Activated CD4-positive, alpha-beta T cell treated with anti-CD3 and anti-CD28 coated beads, Interleukin-2, amount 50 U/mL, for 48 hours (primary cell): ENCODE measurements at places on chromosomes 5 and 9.
A peak's percentile ranks its signal among the peaks of the same experiment; 100 is the strongest.

DNA sequence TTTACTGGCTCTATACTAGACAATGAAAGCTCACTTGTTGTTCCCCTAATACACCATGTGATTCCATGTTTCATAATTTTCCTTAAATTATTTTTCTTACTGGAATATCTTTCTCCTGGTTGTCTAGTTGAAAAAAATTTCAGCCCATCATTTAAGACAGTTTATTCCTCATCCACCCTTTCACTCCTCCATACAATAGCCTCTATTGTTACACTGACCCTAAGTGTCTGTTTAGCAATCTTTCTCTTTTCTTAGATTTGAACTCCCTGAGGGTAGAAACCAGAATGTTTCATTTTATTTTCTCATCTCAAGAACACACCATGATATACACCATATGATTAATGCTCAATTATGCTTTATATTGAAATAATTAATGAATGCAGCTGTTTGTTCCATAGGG, 413.4 kb upstream of the ITGA1 start:
- DNase-seq: no peak

GRCh38 chr9:28624771-28625170, 1051.5 kb upstream of the C9orf72 start:
- no peak for DNase-seq

- no peak for DNase-seq
Measured at GRCh38 chr9:128152133-128153059, 3.1 kb downstream of the LCN2 start.

DNA sequence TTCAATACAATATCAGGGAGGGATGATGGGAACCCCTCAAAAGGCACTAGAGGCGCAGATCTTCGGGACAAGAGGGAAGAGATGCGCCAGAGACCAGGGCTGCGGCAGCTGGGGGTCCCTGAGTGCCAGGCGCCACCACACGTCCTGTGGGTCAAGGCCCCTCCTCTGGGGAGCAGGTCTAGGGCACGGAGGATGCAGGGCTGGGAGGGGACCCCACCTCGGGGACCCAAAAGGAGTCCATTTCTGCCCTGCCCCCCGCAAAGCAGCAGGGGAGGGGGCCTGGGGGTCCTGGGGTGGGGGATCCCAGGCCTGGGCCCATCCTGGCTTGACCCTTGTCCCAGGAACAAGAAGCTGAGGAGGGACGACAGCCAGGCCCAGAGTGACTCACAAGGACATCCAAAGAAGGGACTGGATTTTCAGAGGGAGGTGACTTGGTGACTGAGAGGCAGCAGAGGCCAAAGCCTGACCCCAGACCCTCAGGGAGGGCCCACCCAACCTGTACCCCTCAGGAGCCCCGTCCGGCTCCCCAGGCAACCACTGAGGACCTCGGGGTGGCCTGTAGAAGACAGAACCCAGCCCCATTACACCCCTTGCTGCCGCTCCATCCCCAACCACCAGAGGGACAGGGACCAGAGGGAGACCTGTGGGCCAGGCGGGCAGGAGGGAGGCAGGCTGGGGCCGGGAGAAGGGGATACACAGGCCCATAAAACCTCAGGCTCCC, 54.2 kb downstream of the LRSAM1 start:
- DNase-seq: peak; percentile 44

DNA sequence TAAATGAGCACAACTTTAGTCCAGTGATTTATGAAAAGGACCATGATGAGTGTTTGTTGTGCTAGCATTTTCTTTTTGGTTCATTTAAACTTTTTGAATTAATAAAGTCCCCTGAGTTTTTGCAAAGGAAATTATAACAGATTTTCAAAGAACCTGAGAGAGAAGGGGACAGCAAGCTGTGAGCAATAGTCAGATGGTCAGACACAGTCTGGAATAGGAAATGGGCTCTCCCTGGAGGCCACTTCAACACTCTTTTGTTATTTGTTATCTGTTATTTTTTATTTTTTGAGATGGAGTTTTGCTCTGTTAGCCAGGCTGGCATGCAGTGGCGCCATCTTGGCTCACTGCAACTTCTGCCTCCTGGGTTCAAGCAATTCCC, 171.1 kb downstream of the ARHGEF28 start:
- no peak for DNase-seq

- no peak for DNase-seq
Measured at GRCh38 chr5:68714810-68715209, 379.0 kb upstream of the SLC30A5 start.

DNA sequence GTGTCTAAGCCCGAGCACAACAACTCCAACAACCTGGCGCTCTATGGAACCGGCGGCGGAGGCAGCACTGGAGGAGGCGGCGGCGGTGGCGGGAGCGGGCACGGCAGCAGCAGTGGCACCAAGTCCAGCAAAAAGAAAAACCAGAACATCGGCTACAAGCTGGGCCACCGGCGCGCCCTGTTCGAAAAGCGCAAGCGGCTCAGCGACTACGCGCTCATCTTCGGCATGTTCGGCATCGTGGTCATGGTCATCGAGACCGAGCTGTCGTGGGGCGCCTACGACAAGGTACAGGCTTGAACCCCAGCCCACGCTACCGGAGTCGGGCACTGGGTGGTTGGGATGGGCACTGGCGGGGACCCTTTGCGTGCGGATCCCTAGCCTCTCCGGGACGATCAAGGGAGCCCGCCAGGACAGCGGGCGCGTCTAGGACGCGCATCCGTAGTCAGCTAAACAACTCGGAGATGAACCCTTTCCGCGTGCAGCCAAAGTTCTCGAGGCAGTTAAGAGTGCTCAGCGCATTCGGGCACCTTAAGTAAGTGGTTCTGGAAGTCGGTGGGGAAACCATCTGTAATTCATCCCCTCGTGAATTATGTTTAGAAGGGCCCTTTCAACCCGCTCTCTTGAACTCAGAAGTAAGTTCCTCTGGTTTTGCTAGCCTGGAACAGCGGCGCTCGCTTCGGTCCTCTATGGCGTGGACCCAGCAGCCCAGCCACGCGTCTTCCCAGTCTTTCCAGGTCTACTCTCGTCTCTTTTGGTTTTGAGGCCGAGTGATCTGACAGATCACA, 1.3 kb downstream of the KCNN2 start:
- no peak for DNase-seq
